ENCODE measurements at places on chromosomes 13 and 19.

- no peak for DNase-seq
These were observed 95.8 kb downstream of the URI1 start for GRCh38 chr19:30037835-30038234.

GRCh38 chr19:11649941-11650340 is 52.7 kb downstream of the ZNF627 start:
- DNase-seq: no peak

GRCh38 chr13:30976025-30976424 is 43.6 kb downstream of the TEX26 start:
- no peak for DNase-seq

DNA sequence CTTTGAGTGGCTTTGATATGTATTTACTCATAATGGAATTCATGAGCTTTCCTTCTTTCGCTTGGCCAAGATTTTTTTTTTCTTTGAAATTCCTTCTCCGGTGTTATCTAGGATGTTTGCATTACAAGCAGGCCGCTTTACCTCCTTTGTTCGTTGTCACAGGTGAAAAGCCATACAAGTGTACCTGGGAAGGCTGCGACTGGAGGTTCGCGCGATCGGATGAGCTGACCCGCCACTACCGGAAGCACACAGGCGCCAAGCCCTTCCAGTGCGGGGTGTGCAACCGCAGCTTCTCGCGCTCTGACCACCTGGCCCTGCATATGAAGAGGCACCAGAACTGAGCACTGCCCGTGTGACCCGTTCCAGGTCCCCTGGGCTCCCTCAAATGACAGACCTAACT is 16.7 kb downstream of the KLF5 start:
- DNase-seq: no peak

DNA sequence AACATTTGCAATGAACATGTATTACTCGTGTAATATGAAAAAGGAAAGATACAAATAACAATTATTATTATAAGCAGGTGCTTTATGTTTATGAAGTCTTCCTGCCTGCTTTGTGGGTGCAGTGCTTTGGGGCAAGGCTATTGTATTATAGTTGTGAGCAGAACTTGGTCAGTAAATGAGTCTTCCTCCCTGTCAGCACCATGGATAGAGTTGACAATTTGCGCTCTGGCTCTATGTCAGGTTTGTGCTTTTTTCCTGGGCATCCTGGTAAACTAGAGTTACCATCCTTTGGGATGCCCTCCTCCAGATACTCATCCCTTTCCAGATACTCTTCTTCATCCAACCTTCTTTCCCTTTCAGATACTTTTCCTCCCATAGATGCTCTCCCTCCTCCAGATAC is 19.6 kb downstream of the ERICH6B start:
- DNase-seq: no peak

DNA sequence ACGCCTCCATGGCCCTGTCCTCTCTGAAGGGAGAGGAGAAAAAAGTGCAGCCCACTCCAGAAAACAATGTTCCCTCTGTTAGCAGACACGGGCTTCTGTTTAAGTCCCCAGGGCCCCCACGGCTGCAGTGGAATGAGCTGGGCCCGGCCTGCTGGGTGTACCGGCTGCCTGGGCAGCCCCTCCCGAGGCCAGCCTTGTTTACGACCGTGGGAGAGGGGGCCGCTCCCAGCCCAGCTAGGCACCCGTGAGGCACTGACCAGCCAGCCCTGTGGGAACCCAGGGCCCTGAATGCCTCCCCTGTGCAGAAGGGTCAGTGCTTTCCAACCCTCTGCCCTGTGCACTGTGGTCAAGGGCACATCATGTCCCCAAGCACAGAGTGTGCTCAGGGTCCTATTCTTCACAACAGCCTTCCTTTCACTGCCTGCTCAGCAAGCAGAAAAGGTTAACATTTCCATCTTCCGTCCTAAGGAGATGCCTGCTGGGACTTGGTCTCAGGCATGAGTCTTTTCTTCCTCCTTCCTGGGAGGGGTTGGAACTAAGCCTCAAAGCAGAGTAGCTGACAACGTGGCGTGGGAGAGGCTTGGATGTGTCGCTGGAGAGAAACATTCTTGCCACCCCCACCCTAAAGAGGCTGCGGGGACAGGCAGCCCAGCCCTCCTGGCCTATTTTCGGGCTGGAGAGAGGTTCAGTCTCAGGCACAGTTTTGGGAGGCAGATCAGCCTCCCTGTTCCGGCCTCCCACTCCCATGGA is 90.1 kb downstream of the RGCC start:
- DNase-seq: no peak

- DNase-seq: no peak
These were observed 109.9 kb downstream of the OLFM4 start for GRCh38 chr13:53138376-53139036.

DNA sequence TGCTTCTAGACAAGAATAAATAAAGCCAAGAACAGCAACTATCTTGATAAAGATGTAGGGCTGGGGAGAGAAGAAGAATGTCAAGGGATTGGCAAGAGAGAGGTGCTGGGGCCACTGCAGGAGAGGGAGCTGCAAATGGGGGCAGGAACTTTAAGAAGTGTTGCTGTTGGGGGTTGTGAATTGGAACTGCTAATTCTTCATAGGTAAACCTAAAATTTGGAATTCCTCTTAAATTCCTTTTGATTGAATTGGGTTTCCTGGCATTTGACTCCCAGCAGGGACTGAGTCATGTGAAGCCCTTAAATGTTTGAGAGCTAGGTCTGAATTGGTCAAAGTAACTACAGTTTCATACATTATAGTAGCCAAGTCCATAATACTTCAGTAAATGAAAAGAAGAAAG is 305.6 kb upstream of the TMTC4 start:
- no peak for DNase-seq

DNA sequence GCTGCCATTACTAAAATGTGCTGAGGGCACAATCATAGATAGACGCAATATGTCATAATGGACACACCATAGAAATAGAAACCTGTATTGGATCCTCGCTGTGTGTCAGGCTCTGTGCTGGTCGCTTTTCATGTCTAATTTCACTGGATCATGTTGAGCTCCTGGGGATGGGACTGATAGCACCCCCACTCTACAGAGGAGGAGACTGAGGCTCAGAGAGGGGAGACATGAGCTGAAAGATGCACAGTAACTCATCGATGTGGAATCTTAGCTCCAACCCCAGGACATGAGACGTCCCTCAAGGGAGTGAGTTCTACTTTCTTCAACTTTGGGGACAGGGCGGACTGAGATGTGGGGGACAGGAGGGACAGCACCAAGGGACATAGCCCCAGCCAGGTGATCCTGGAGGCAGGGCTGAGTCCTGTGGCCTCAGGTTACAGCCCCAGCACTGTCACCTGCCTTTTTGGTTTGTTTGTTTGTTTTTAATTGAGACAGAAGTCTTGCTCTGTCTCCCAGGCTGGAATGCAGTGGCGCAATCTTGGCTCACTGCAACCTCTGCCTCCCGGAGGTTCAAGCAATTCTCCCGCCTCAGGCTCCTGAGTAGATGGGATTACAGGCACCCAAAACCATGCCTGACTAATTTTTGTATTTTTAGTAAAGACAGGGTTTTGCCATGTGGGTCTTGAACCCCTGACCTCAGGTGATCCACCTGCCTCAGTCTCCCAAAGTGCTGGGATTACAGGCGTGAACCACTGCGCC is 6.6 kb upstream of the GIPC1 start:
- no peak for DNase-seq

GRCh38 chr19:4914736-4915501 is 5.6 kb downstream of the UHRF1 start:
- peak; percentile 56 for DNase-seq

GRCh38 chr19:2306281-2306806 is 1.6 kb downstream of the LINGO3 start:
- DNase-seq: no peak

- DNase-seq: no peak
These were observed 134.4 kb downstream of the EFNB2 start for GRCh38 chr13:106401081-106401480.

- DNase-seq: no peak
These were observed 411.6 kb upstream of the SLITRK5 start for GRCh38 chr13:87259479-87260083.

DNA sequence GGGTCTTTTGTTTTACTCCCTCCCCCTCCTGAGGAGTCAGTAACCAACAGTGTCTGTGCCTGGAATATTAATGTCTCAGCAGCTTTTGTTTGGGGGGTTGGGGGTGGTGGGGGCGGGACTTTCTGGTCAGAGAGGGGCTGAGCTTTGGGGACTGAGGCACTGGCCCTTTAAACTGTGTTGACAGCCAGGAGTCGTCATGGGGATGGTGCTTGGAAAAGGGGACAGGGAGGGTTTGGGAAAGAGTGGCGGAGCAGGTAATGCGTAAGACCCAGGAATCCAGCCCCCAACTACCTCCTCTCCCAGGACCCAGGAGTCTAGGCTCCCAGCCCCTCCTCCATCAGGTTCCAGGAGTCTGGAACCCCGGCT is 5.2 kb downstream of the CADM4 start:
- DNase-seq: no peak

GRCh38 chr19:28847468-28847867 is 365.5 kb downstream of the UQCRFS1 start:
- DNase-seq: no peak

DNA sequence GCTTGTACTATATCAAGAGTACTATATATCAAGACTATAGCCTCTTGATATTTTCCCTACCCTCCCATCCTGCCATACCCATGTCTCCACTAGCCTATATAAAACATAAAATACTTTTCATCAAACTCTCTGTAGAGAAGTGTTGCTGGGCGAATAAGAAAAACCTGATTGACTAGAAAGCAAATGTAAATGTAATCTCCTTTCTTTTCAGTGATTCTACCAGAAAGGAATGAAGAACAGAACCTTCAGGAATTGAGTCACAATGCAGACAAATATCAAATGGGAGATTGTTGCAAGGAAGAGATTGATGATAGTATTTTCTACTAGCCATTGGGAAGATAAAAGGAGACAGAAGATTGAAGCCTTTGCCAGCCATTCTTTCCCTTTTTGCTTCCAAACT is 89.2 kb downstream of the KCNRG start:
- no peak for DNase-seq

DNA sequence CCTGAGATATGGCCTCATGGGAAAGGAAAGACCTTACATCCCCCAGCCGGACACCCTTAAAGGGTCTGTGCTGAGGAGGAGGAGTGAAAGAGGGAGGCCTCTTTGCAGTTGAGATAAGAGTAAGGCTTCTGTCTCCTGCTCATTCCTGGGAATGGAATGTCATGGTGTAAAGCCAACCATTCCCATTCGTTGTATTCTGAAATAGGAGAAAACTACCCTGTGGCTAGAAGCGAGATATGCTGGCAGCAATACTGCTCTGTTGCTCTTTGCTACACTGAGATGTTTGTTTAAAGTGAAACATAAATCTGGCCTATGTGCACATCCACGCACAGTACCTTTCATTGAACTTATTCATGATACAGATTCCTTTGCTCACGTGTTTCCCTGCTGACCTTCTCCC is 783 bp upstream of the ZNF587B start:
- DNase-seq: no peak

DNA sequence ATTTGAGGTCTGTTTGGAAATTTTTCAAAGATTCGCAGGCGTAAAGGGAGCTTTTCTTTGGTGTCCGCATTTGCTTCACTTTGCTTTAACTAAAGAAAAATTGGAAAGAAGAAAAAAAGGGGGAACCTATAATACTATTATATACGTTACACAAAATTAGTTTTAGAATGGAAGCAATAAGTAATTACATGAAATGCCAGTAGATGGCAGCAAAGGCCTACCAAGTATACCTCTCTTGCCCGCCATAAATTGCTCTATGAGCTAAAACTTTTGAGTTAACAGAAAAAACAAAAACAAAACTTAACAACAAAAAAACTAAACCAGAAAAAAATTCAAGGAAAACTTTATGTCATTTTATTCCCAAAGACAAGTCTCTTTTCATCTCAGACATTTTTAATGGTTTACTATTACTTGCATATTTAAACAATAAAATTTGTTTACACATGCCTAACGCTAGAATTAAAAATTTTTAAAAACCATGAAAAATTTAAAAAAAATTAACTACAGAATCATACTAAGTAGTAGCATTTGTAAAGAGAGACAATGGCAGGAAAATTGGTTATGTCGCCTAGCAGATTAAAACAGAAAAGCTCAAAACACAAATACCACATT is 271.4 kb downstream of the NALCN start:
- no peak for DNase-seq

DNA sequence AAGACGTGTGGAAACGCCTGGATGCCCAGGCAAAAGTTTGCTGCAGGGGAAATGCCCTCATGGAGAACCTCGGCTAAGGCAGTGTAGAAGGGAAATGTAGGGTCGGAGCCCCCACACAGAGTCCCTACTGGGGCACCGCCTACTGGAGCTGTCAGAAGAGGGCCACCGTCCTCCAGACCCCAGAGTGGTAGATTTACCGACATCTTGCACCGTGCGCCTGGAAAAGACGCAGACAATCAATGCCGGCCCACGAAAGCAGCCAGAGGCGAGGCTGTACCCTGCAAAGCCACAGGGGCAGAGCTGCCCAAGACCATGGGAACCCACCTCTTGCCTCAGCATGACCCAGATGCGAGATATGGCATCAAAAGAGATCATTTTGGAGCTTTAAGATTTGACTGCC is 7.0 kb upstream of the EDNRB start:
- DNase-seq: no peak

DNA sequence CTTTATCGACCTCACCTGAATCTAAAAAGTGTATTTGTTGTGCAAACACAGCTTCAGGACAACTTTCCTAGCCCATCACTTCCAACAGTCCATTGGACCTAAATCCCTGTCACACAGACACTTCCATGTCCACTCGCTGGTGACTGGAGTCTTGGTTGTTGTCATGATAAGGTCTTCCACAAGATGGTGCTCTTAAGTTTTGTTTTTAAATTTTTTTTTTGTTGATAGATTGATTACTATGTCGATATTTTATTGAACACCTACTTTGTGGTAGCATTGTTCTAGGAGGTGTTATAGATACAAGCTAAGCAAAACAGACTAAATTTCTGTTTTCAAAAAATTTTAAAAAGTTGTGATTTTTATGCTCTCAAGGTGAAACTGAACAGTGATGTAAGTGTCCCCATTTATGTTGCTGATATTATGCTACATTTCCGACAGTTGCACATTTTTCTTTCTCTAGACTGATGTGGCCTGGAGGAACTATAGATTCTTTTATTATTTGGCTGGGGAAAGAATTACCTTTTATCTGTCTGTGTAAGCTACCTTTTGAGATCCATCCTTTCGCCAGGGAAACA is 8.1 kb upstream of the ERICH6B start:
- no peak for DNase-seq

DNA sequence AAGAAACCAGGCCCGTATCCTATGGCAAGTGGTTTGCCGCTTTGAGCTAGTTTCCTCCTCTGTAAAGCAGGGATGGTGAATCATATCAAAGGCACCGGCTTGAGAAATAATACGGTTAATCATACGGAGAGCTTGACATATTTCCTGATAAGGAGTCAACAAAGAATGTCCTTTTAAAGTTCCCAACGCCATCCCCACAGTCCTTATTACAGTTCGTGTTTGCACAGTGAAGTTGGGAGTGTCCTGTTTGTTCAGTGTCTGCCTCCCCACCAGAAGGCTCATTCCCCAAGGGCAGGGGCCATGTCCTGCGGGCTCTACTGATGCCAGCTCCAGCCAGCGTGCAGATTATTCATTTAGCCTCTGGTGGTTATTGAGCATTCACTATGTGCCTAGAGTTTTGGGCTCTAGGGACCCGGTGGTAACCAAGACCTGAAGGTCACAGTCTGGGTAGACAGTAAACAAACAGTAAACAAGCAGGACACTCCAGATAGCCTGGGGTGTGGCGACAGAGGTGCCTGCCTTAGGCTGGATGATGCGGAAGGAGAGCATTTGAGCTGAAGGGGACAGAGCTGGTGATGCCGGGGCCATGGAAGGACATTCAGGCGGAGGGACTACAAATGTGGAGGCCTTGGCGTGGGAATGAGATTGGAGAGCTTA is 6.3 kb downstream of the GRAMD1A start:
- no peak for DNase-seq

Data from stimulated activated CD4-positive, alpha-beta T cell treated with anti-CD3 and anti-CD28 coated beads, Interleukin-1b, Interleukin-23, amount 100 ng/mL, for 24 hours (primary cell).